CD4-positive, alpha-beta T cell treated with Interleukin-6 at 100 ng/mL for 8 hours (primary cell): ENCODE measurements at places on chromosomes 16 and 17.

- DNase-seq, result no peak
Measured at GRCh38 chr17:55690105-55690508, 32.6 kb downstream of the TMEM100 start.

GRCh38 chr16:31186176-31186575, 6.2 kb downstream of the FUS start:
- DNase-seq, result no peak

DNA sequence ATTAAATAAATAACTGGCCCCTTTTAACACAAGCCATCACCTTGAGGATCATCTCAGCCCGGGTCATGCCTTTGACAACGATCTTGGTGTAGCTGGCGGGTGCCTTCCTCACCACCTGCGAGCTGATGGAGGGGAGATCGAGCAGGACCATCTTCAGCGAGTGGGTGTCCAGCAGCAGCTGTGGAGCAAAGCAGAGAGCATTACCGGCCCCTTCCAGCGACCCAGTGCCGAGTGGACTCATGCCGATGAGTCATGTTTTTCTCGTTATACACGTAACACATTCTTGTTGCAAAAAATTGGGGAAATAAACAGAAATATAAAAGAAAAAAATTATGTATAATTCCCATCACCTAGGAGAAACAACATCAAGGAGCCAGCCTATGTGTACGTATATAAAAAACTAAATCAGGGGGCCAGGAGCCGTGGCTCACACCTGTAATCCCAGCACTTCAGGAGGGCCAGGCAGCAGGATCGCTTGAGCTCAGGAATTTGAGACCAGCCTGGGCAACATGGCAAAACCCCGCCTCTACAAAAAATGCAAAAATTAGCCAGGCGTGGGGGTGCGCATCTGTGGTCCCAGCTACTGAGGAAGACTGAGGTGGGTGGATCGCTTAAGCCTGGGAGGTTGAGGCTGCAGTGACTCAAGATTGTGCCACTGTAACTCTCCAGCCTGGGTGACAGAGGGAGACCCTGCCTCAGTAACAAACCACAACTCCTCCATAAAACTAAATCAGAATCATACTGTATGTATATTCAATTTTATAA, 169.1 kb upstream of the RPH3AL start:
- no peak for DNase-seq

DNA sequence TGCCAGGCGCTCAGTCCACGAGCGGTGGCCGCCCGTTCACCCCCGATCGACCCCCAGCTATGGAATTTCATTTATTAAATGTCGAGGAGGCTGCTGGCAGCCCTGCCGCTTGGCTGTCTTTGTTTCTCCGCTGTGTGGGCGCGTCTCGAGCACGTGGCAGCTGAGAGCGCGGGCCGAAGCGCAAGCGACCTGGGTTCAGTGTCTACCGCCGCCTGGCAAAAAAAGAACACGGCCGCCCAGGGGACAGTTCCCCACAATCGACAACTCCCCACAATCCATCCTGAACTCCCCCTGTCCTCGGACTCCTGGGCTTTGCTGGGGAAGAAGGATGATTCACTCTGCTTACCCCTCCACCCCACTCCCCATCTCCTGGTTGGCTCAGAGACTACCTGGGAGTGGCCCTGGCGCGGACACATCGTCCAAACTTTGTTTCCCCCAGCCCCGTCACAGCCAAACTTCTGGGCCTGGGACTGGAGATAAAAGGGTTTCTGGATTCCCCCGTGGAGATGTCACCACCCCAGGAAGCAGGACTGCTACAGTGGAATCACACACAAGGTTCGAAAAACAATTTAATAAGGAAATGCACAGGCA, 1.7 kb upstream of the ANKRD13B start:
- DNase-seq, result no peak

- no peak for DNase-seq
Measured at GRCh38 chr17:42472709-42473521, 14.2 kb downstream of the ATP6V0A1 start.

DNA sequence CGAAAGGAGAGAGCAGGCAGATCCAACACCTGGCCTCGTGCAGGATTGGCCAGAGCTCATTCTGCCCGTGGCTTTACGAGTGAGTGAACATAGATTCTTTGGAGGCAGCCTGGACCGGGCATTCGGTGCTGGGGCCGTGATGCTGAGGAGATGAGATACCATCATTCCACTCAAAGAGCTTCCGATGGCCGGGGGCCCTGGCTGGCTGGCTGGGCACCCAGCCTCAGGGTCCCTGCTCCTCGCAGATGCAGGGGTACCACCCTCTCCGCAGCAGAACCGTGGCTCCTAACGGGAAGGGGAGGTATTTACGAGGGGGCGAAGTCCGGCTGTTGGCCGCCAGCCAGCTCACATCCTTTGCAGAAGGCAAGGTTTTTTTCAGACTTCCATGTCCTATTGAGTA, 66.1 kb upstream of the FOXF1 start:
- DNase-seq, result no peak

GRCh38 chr17:33125552-33125950, 133.9 kb downstream of the SPACA3 start:
- DNase-seq, result no peak

DNA sequence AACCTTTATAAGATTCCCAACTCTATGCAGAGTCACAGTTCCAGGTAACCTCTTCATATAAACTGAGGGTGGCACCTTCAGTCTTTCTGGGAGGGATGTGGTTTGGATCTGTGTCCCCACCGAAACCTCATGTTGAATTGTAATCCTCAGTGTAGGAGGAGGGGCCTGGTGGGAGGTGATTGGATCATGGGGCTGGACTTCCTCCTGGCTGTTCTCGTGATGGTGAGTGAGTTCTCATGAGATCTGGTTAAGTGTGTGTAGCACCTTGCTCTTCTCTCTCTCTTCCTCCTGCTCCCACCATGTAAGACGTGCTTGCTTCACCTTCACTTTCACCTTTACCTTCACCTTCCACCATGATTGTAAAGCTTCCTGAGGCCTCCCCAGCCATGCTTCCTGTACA, 30.5 kb downstream of the HS3ST2 start:
- DNase-seq, result no peak

- no peak for DNase-seq
Measured at GRCh38 chr17:8955021-8955959, 10.2 kb downstream of the PIK3R5 start.

- DNase-seq, result no peak
Measured at GRCh38 chr17:19654896-19655295, 6.3 kb downstream of the ALDH3A2 start.

- DNase-seq, result no peak
Measured at GRCh38 chr17:9577373-9577709, 899 bp downstream of the CFAP52 start.

DNA sequence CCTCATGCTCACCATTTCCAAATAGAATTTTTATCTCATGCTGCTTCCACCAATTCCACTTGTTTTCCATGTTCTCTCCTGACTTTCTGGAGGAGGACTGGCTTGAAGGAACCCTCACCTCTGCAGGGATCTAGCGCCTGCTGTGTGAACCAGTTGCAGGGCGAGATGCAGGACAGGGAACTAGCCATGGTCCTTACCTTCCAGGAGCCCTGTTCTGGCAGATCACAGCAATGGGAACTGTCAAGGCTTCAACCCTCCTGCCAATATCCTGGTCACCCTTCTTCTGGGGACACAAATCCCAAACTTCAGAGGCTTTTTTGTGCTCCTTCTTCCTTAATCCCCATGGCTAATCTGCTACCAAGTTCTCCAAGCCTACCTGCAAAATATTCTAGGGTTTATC, 60.4 kb upstream of the MMP2 start:
- DNase-seq, result no peak

DNA sequence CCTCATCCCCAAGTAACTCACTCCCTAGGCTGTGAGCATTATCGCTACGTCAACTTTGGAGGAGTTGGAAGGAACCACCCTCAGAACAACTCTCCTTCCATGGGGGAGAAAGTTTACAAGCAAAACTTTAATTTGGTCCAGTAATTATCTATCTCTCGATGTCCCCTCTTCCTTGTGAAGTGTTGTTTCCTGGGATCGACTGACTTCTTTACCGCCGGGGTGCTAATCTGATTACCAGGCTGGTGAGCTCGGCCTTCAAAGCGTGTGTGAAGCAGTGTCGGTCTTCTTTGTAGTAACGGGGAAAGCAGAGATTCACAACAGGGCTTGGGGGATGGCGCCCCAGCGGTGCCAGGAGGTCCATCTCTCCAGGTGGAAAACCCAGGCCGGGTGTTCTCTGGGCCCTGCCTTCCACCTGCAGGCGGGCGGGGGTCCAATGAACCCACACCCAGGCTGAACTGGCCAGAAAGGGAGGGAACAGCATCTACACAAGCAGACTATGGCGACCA, 14.5 kb upstream of the FOXF1 start:
- no peak for DNase-seq

GRCh38 chr17:18160128-18160856, 23.3 kb upstream of the ALKBH5 start:
- no peak for DNase-seq

GRCh38 chr17:676060-676700, 38.5 kb downstream of the VPS53 start:
- DNase-seq, result no peak

- no peak for DNase-seq
Measured at GRCh38 chr16:57358527-57359095, at the start of gene CCL22. Gene CCL22 (plus strand): TSS chr16:57358783. CDS start chr16:57358817, 34 bp downstream.

DNA sequence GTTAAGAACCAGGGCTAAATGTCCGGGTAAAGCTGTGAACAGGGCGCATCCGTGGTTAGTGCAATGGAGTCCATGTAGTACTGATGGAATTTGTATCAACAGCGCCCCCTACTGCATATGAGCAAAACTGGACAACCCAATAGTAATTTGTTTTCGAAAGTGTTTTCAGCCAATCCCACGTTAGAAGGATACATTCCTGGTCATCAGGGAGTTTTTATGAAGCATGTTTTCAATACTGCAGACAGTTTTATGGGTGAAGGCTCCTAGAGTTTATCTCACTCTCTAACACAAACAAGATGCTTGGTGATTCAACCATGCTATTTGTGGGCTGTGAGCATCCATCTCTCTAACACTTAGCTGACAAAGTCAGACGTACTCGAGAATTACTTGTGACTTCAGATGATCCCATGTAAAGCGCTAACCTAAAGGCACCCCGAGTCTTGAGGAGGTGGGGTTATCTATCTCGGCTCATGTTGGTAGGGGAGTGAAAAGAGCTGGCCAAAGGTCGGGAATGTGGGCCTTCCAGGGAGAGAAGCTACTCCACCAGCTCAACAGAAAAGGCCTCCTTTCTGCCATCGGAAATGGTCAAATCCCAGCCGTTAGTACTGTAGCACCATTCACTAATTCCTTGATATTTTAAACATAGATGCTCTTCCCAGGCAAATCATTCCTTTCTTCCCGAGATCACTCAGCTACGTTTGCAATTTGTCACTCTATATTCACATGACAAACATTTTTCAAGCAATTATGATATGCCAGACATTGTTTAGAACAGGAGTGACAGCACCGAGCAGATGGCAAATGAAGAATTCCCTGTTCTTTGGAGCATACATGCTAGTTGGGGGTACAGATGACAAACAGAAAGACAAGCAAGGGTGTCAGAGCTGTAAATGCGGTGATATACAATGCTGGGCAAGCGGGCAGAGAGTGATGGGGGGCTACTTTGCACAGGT, 46.9 kb upstream of the HNF1B start:
- peak; percentile 40 for DNase-seq

- DNase-seq, result no peak
Measured at GRCh38 chr16:53061256-53061655, 6.5 kb downstream of the CHD9 start.

GRCh38 chr17:2087597-2088211, 32.8 kb downstream of the HIC1 start:
- DNase-seq, result peak; percentile 34

GRCh38 chr17:50468304-50469207, at the start of gene CHAD:
Gene CHAD (minus strand): TSS chr17:50468880. CDS start chr17:50468813, 67 bp downstream.
- DNase-seq, result no peak

GRCh38 chr16:20865420-20866131, 34.6 kb downstream of the DCUN1D3 start:
- DNase-seq, result no peak

DNA sequence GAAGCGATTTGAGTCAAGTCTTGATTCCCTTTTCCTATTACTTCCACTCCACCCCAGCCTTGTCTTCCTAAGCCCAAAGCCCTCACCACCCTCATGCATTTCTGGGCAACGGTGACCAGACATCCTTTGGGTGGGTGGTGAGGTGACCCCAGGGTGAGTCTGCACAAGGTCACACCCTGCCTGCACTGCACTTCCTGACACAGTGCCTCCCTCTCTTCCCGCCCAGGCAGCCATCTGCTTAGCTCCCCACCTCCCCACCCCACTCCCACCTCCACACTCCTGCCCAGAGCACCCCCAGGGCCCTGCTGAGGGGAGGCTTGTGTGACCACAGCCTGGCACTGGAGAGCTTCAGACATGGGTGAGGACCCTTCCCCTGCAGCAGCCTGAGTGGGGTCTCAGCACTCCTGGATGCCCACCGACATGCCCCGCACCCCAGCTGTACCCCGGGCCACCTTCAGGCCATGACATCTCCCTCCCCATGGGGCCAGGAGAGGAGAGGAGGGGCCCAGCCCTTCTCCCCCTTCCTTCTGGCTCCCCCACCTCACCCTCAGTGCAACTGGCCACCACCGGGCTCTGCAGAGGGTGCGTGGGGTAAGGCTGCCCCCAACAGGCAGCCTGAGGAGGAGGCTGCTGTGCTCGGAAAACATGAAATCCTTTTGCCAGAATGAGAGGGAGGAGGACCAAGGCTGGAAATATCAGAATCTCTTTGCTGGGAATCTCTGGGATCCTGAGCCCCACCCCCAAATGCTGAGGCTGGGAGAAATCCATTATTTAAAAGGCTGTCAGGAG, 68.6 kb downstream of the CCT6B start:
- no peak for DNase-seq

DNA sequence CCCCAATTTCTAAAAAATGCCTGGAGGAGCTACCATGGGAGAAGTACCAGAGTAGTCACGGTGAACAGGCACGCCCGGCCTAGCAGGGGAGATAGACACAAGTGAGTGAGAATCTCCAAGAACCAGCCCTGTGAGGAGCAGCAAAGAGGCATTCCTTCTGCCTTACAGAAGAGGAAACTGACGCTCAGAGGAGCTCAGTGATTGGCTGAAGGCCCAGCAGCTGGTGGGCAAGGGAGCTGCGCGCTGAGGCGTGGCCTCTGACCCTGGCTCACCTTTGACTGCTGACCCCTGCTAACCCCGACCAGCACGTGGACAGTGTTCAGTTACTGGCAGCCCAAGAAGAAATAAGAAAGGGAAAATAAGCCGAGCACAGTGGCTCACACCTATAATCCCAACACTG, 1.8 kb downstream of the C16orf96 start:
- no peak for DNase-seq

- DNase-seq, result no peak
Measured at GRCh38 chr17:41959030-41959335, 7.6 kb upstream of the CNP start.

DNA sequence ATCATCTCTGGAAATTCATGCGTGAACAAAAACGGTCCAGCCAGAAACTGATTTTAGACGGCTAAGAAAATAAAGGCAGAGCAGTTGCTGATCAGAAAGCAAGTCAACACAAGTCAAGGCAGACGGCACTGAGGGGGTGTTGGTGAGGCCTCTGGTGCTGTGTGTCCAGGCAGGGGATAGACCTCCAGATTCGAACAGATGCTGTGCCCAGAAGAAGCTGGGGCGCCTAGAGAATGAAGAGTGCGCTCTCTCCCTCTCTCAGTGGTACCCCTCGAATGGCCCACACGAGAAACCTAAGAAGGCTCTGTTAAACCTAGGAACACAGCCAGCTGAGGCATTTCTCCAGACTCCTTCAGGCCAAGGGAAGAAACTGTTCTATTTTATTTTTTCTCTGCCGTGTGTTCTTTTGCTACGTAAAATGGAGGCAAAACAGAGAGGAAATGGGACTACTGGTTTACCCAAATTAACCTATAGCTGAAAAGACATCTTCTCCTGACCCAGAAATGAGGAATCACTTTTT, 178.3 kb downstream of the PMP22 start:
- no peak for DNase-seq
